ENCODE measurements at places on chromosomes 5 and 9. TPM values are rescaled to one million over a fixed set of nuclear protein-coding genes. Genes with fewer than 3 reads are reported as not detected.
A peak's percentile ranks its signal among the peaks of the same experiment; 100 is the strongest.

GAPT gene
- not detected for total RNA-seq

DNA sequence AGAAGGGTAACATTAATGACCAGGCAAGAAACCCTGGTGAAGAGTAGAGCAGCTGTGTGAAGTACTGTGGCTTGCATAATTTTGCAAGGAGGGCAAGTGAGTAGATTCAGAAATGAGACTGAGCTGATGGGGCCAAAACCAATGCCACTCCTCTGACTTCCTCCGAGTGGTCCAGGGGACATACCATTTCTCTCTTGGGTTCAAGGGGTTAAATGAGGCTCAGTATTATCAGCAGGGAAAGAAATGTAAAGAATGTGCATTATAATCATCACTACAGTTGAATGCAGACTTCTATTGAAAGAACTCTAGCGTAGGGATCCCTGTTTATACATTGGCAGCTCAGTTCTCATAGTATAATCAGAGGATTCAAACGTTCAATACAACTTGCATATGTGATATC, 9.9 kb downstream of the POLR3G start:
- no peak for DNase-seq

ESM1 gene
- 0.37 TPM for total RNA-seq

- DNase-seq, result no peak
Observed at GRCh38 chr5:76209297-76209696, 126.1 kb downstream of the SV2C start.

TSPAN17 gene
- total RNA-seq, result 38.8 TPM

OCLN gene
- 0.68 TPM for total RNA-seq

DNA sequence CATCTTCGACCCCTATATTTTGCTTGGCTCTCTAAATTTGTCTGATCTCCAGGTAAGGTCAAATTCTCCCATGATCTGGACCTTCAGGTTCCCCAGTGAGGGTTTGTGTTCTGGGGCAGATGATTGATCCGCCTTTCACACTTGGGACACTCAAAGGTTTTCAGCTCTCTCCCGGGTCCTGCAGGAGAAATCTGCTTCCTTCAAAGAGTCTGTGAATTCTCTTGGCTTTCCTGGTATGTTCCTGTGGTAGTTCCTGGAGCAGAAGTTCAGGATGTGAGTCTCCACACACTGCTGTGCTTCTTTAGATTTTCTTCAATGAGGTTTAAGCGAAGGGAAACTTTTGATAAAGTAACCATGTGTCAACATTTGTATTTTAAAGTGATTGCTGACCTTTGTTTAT, 318.0 kb downstream of the TAF11L14 start:
- no peak for DNase-seq

GRCh38 chr9:136352682-136353081, 10.9 kb downstream of the DNLZ start:
- DNase-seq, result no peak

GRCh38 chr5:80963966-80964481, 3.9 kb downstream of the RASGRF2 start:
- no peak for DNase-seq

MEF2C gene
- total RNA-seq, result 0.31 TPM

- DNase-seq, result no peak
Observed at GRCh38 chr5:11346336-11346735, 557.9 kb downstream of the CTNND2 start.

IL6ST gene
- 52.2 TPM for total RNA-seq

DNA sequence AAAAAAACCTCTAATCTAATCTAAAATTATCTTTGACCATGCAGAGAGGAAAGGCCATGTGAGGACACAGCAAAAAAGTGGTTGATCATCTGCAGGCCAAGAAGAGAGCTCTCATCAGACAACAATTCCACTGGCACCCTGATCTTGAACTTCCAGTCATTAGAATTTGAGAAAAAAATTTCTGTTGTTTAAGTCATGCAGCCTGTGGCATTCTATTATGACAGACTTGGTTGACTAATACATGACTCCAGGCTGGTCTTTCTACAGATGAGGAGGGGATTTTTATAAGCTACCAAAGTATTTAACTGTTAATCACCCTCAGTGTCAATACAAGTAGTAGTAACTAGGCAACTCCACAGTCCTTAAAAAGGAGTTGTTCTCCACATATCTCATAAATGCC, 358.5 kb upstream of the RGMB start:
- DNase-seq, result no peak

SPEF2 gene
- total RNA-seq, result 5.3 TPM

- DNase-seq, result no peak
Observed at GRCh38 chr9:98990181-98990870, 46.6 kb downstream of the COL15A1 start.

DNA sequence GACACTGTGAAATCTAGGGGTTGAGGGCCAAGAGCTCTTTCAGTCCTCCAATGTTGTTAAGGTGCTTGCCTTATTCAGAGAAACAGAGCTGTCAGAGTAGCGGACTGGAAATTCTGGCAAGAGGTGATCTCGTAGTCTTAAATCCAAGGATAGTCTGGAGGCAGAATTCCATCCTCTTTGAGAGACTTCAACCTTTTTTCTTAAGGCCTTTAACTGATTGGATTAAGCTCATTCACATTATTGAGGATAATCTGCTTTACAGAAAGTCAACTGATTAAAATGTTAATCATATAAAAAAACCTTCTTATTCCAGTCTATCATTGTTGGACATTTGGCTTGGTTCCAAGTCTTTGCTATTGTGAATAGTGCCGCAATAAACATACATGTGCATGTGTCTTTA, 243.1 kb upstream of the COX7C start:
- no peak for DNase-seq

IL7R gene
- total RNA-seq, result 272 TPM

- no peak for DNase-seq
Observed at GRCh38 chr5:133222040-133222439, 170.2 kb downstream of the HSPA4 start.

NUTM2G gene
- not detected for total RNA-seq

- no peak for DNase-seq
Observed at GRCh38 chr9:132249690-132250089, 87.8 kb downstream of the NTNG2 start.

- no peak for DNase-seq
Observed at GRCh38 chr5:159616952-159617351, 286.7 kb upstream of the IL12B start.

GRCh38 chr5:180820788-180821321, 18.2 kb upstream of the MGAT1 start:
- DNase-seq, result no peak

- DNase-seq, result no peak
Observed at GRCh38 chr5:72305194-72306142, 14.6 kb downstream of the MRPS27 start.

PCDHA1 gene
- not detected for total RNA-seq

GFI1B gene
- total RNA-seq, result not detected

DNA sequence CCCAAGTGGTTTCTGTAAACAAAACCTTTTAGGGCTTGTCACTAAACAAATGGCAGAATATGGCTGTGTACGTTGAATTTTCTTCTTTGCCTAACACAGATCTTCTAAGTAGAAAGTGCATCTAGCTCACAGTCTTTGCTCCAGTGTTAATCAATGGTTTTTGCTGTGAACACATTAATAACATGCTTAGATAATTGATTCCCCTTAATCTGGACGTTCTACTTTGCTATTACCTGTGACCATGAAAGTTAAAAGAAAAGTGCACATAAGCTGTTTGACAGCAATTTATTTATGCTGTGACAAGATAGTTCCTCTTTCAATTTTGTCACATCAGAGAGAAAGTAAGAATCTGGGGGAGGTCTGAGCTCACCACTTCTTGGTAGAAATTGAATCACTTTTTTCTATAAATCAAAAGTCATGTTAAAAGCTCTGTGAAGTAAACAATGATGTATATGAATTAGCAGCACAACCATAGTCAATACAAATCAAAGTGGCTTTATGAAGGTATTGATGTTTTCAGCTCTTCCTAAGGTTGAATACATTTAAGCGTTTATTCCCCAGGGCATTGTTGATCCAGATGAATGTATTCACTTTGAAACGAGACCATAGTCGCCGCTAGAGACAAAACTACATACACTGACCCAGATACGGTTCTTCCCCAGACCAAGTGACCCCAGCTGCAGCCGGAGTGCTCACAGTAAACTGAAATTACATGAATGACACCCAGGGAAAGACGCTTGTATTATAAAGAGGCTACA, 174.6 kb upstream of the ZNF608 start:
- DNase-seq, result no peak

DNA sequence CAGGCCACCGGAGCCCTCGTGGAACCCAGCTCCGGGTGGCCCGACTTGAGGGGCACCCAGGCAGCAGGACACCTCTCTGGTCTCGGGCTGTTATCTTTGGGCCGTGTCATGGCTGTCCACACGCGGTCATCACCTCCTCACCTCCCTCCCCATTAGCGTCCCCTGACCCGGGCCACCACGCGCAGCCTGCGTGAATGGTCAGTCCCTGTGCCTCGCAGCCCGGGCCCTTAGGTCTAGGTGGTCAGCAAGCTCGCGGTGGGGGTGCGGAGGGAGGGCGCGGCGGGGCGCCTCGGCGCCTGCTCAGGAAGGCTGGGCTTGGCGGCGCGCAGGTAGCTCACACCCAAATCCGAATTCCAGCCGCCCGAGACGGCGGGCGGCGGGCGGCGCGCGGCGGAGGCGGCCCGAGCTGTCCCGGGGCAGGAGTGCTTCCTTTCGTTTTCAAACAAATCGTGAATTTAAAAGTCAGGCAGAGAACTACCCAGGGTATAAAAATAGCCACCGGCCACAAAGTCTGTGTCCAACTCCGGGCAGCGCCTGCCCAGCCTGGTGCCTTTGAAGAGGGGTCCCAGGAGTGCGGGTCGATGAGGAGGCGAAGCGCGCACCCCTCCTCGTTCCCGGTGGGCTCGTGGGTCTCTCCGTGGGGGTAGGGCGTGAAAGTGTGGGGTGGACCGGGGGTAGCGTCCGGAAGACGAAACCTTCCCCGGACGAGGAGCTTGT, 1.0 kb upstream of the RXRA start:
- DNase-seq, result peak; percentile 30

DNA sequence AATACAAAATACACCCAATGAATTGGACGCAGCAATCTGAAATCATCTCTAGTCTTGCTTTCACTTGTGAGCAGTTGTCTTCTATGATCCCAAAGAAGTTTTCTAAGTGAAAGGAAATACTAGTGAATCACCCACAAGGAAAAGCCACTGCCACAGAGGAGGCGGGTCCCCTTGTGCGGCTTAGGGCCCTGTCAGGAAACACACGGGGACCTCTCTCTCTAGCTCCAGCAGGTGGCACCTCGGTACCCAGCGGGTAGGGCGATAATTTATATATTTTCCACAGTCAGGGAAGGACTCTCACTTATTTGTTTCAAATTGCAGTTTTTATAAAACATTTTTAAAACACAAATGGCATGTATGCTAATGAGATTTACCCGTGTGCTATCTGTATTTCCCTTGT, 417.1 kb downstream of the KDM4C start:
- DNase-seq, result no peak

ANKRD34B gene
- not detected for total RNA-seq

DNA sequence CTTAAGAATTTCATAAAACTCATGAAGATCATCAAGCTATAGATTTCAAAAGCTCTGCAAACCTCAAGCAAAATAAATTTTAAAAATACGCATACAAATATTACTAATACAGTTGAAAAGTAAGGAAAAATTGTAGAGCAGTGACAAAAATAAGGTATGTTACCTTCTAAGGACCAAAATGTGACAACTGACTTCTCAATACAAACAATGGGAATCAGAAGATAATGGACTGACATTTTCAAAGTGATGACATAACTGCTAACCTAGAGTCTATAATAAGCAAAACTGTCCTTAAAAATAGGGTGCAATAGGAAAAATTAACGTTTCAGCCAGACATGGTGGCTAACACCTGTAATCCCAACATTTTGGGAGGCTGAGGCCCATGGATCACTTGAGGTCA, 27.1 kb downstream of the RMI1 start:
- DNase-seq, result no peak

HTR4 gene
- not detected for total RNA-seq

GRCh38 chr9:136401173-136401922, 1.4 kb upstream of the SNAPC4 start:
- no peak for DNase-seq

DNA sequence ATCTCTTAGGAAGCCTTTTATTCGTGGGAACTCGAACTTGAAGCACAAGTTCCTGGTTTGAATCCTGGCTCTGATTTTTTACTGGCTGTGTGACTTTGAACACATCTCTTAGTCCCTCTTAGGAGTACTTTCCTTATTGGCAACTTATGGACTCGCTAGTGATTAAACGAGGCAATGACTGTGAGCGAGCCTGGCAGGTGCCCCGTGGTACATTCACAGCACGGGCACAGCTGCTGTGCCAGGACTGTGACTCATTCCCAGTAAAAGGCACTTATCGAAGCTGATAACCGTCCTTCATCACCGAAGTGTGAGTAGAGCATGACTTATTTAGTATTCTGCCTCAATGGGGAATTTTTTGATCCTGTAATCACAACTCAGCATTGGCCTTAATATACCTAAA, 22.7 kb downstream of the CFAP90 start:
- no peak for DNase-seq

Measured in CD8-positive, alpha-beta memory T cell (primary cell).